ENCODE measurements at places on chromosomes 13 and 19.
A peak's percentile ranks its signal among the peaks of the same experiment; 100 is the strongest.

DNA sequence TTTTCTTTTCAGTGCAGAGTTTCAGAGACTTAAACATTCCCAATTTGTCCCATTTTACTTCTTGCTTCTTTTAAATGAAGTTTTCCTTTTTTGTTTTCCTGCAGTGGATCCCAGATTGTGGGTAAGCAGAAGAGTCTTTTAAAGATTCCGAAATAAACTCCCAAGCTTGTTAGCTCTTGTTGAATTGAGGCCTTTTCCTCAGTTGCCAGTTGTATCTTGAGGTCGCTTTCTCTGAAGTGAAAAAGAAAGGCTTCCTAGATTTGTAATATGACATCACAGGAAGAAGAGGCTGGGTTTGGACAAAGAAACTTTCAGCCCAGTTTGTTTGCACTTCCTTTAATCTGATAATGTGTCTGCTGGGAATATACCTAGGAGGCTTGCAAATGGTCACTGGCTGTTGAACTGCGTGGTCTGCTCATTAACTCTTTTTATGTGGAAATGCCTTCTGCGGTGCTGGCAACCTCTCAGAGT is at the start of gene LPAR6:
Gene LPAR6, minus strand, starts transcription at position 233 of the 471 bp plus-strand sequence. CDS start 690 bp downstream, outside the sequence.
- DNase-seq, result no peak

GRCh38 chr13:24172071-24172470 is 11.6 kb downstream of the SPATA13 start:
- no peak for DNase-seq

DNA sequence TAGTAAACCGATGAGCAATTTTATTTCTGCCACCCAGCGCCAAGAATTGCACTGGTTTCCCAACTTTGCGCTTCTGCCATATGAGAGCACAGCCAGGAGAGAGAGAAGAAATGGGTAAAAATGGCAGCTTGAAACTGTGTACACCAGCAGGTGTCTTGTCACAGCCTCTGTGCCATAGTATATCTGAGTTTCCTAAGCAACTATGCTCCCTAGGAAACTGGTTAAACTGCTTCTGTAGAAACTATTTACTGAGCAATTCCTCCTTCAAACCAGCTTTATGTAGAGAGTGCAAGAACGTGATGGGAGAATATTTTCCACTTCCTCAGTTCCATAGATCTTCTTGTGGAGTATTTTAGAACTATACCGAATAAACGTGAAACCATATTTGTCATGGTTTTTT is 1361.3 kb downstream of the PCDH9 start:
- no peak for DNase-seq

GRCh38 chr13:60379837-60380565 is 17.0 kb upstream of the TDRD3 start:
- DNase-seq, result no peak

DNA sequence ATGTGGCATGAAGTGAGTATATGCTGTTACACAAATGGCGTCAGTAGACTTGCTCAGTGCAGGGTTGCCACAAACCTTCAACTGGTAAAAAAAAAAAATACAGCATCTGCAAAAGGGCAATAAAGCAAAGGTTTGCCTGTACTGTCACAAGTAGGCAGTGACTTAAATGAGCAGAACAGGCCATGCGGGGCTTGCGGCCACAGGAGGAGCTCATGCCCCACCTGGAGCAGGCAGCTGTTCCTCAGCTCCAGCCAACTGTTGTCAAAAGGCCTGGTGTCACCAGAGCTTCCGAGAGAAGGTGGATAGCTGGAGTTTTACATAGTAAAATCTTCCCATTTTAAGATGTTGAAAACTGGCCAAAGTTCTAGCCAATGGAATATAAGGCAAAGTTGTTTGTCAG is 7.7 kb downstream of the ATP7B start:
- DNase-seq, result no peak

GRCh38 chr13:67299751-67300150 is 69.6 kb upstream of the PCDH9 start:
- no peak for DNase-seq

- DNase-seq, result peak; percentile 34
These were observed 18.7 kb downstream of the GADD45B start for GRCh38 chr19:2494447-2495129.

Measured in NCI-H345 (cell line).